CD4-positive, alpha-beta T cell treated with Interleukin-1 beta for 1 hour (primary cell): ENCODE measurements at places on chromosomes 16 and 17.

DNA sequence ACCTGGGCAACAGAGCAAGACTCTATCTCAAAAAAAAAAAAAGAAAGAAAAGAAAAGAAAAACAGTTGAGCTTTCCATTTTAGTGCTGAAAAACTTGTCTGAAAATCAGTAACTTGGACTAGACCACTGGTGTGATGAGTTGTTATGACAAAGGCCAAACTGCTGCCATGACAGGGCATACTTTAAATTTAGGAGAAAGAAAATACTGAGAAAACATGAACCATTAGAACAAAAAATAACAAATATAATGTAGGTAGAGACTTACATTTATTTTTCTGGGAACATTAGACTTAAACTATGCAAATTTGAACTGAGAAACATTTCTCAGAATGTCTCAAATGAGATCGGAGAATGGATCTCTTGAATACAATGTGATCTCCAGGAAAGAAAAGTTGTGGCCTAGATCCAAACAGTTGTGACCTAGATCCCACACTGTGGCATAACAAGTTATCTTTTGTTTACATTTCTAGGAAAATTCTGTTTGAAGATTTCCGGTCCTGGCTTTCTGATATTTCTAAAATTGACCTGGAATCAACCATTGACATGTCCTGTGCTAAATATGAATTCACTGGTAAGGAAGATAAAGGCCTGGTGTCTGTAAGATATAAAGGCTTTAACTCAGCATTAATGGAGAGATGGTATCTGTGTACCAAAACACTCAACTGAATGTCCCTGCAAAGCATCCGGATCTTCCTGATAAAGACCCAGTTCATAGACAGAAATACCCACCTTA is 10.9 kb downstream of the OGFOD1 start:
- no peak for DNase-seq

GRCh38 chr16:50549561-50549915 is 1.3 kb downstream of the NKD1 start:
- no peak for DNase-seq

DNA sequence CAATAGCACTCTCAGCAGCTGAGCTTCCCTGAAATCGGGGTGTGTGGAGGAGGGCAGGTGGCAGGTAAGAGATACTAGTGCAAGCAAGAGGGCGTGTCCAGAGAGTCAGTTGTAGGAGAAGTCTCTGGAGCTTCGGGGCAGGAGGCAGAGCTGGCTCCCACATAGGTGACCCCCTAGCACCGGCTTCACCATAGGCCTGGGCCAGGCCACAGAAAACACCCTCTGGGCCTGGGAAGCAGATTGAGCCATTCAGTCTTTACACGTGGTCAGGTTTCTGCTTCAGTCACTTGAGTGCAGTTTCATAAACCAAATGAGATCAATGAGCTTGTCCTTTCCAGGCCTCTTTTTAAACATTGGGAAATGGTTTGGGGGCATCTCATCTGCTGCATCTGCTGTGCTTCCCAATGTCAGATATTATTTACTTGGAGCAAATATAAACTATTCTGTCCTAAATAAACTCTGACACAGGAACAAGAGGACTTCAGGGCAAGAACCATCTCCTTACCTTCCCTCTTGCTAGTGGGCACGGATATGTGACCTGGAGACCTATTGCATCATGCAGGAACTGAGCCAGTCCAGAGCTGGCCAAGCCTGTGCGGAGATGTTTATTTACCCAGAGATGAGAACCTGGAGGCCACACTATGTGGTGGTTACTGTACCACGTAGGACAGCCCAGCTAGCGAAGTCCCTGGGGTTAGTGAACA is 16.1 kb downstream of the CCR7 start:
- no peak for DNase-seq

- no peak for DNase-seq
These were observed 106.8 kb downstream of the ZNF778 start for GRCh38 chr16:89324056-89325010.
